ENCODE measurements at places on chromosomes 5 and 9. TPM values are rescaled to one million over a fixed set of nuclear protein-coding genes. Genes with fewer than 3 reads are reported as not detected.

The DPYSL3 gene
- total RNA-seq = 198 TPM

DNA sequence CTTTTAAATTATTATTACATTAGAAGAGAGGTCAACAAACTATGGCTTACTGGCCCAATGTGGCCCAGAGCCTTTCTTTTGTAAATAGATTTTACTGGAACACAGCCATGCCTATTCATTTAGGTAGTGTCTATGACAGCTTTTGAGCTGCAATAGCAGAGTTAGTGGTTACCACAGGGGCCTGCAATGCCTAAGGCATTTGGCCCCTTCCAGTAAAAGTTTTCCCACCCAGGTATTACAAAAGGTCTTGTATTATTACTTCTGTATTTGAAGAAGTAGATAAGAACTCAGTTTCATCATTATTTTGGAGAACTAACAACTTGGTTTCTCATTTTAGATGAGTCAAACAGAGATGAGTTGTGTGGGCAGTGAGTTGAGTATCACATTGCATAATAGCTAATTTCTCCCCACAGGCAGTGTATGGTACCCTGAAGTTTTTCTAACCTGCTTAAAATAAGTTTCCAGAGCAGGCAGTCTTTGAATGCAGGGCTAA lies 9.5 kb downstream of the MTRR start:
- peaks cover 21% of the 10 kb centered on the region for H3K4me1 ChIP-seq
- peaks cover 30% of the 10 kb centered on the region for H3K36me3 ChIP-seq
- peak; percentile 72 for DNase-seq

DNA sequence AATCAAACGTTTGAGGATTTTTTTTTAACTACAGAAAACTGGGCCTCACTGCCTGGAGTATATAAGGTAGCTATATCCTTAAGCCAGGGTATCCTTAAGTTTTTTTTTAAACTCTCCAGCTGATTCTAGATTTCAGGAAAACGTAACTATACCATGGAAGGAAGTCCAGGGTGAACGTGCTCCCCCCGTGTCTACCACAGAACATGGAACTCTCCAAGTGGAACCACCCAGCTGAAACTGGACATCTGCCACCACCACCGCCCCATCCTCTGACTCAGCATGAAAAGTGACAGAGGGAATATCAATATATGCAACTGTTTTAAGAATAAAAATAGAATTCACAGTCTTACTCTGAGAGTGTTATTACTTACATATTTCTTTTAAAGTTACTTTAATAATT lies 61.3 kb downstream of the DROSHA start:
- H3K4me3 ChIP-seq = no peak overlapping the region
- H3K36me3 ChIP-seq = peaks cover 20% of the 10 kb centered on the region
- H3K27ac ChIP-seq = no peak overlapping the region
- peak; percentile 56 for DNase-seq
- no peaks in the 10 kb centered on the region for H3K4me1 ChIP-seq

DNA sequence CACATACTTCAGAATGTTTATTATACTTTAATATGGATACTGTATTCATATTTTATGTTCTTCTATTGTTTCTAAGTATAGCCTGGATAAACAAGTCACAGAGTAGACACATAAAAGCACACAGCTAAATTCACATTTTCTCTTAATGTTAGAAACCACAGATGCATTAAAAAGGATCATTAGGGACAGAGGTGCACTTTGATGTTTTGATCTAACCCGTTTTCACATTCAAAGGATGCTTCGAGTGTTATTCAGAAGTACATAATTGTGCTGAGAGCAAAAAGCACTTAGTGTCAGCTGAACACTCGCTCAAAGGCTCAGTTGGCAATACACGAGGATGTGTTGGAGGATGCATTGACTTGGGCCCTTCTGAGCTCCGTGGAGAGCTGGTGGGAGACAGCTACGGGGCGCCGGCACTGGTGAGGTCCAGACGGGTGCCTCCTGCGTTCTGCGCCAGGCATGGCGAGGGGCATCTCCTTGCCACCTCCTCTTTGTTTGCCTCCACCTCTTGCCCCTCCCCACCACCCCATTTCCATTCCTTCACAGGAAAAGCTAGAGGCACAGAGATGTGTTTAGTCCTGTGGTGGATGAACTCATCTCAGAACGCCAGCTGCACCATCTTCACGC lies 35.5 kb downstream of the MED10 start:
- no peaks in the 10 kb centered on the region for H3K36me3 ChIP-seq
- H3K4me3 ChIP-seq = no peak overlapping the region
- DNase-seq = no peak

GRCh38 chr5:173883347-173883924 lies 4.7 kb upstream of the CPEB4 start:
- H3K27me3 ChIP-seq = no peaks in the 10 kb centered on the region
- H3K27ac ChIP-seq = no peak overlapping the region
- H3K36me3 ChIP-seq = no peaks in the 10 kb centered on the region
- peaks cover 8% of the 10 kb centered on the region for H3K4me1 ChIP-seq

DNA sequence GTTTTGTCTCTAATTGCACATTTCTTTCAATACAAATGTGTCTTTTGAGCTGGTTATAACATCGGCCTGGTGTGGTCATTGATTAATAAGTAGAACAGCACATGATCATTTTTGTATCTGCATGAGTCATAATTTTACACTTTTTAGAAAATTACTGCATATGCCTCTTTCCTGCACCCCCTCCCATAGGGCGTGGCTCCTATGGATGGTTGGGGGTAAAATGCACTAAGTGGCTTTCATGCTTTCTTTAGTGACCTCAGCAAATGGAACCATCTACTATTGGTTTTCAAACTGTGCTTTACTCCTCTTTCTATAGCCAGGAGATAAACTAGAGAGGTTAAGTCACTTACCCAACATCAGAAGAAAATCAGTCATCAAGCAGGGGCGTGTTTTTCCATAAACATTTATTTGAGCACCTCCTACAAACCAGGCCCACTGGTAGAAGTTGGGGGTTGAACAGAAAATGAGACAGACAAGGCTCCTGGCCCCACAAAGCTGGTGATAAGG lies 3.8 kb downstream of the ANXA6 start:
- no peak overlapping the region for H3K27ac ChIP-seq
- no peak for DNase-seq
- peaks cover 10% of the 10 kb centered on the region for H3K36me3 ChIP-seq
- H3K27me3 ChIP-seq = no peaks in the 10 kb centered on the region
- H3K4me1 ChIP-seq = peaks cover 33% of the 10 kb centered on the region
- no peak overlapping the region for H3K4me3 ChIP-seq

The AK8 gene
- total RNA-seq = 0.84 TPM

The PCDHA4 gene
- 9.5 TPM for total RNA-seq

DNA sequence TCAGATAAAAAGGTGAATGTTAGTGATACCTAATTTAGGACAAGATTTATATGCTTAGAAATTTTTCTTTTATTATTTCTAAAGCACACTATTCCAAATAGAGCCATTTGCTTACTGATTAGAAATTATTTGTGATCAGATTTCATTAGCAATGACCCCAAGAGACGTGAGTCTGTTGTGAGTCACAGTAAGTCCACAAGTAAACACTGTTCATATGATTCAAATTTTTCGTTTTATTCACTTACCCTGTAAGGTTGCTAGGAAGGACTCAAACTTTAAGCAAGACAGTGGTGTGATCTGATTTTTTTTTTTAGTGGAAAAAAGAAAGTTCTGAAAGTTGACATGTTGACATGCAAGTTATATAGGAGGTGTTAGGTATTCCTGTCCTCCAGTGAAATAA lies 1.2 kb downstream of the CARD6 start:
- no peak for DNase-seq
- no peaks in the 10 kb centered on the region for H3K27me3 ChIP-seq
- no peak overlapping the region for H3K27ac ChIP-seq
- H3K4me3 ChIP-seq = peak overlapping the region; percentile 48
- no peaks in the 10 kb centered on the region for H3K4me1 ChIP-seq

The TUSC1 gene
- 1.9 TPM for total RNA-seq

The RLN2 gene
- total RNA-seq = 0.52 TPM

- H3K4me1 ChIP-seq = peaks cover 14% of the 10 kb centered on the region
- H3K27ac ChIP-seq = no peak overlapping the region
- no peaks in the 10 kb centered on the region for H3K36me3 ChIP-seq
- no peak for DNase-seq
- no peak overlapping the region for H3K4me3 ChIP-seq
- H3K27me3 ChIP-seq = no peaks in the 10 kb centered on the region
Observed at GRCh38 chr9:19233344-19233743, 2.9 kb downstream of the DENND4C start.

GRCh38 chr9:81896070-81896469 lies 32.2 kb upstream of the SPATA31D4 start:
- H3K4me1 ChIP-seq = no peaks in the 10 kb centered on the region
- H3K36me3 ChIP-seq = no peaks in the 10 kb centered on the region
- peak; percentile 25 for DNase-seq
- no peaks in the 10 kb centered on the region for H3K27me3 ChIP-seq
- H3K27ac ChIP-seq = no peak overlapping the region

DNA sequence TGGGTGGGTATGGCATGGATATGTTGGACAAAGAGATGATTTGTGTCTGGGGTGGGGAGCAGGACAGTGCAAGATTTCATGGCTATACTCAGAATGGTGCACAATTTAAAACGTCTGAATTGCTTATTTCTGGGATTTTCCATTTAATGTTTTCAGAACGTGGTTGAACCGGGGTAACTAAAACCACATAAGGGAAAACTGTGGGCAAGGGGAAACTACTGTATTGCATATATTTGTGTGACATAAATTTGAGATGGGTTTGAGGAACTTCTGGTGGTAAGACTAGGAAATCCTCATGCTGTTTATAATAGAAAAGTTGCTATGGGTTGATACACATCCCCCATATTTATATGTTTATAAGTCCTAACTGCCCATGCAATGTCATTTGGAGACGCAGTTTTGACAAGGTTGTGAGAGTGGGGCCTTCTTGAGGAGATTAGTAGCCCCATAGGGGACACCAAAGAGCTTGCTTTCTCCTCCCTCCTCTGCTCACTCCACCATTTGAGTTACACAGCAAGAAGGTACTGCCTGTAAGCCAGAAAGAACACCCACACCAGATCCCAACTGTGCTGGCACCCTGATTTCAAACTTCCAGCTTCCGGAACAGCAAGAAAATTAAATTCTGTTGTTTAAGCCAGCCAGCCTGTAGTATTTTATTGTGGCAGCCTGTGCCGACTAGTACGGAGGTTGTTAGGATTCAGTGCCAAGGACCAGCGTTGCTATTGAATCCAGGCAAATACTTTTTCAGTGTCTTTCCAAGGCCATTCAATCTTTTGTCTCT lies 2118.9 kb downstream of the MAT2B start:
- H3K36me3 ChIP-seq = no peaks in the 10 kb centered on the region
- H3K4me3 ChIP-seq = no peak overlapping the region
- DNase-seq = no peak
- H3K27me3 ChIP-seq = no peaks in the 10 kb centered on the region

- peaks cover 5% of the 10 kb centered on the region for H3K27me3 ChIP-seq
- no peak overlapping the region for H3K27ac ChIP-seq
- H3K4me3 ChIP-seq = no peak overlapping the region
- H3K36me3 ChIP-seq = no peaks in the 10 kb centered on the region
- peaks cover 7% of the 10 kb centered on the region for H3K4me1 ChIP-seq
Observed at GRCh38 chr9:90942555-90942954, 140.9 kb downstream of the SYK start.

DNA sequence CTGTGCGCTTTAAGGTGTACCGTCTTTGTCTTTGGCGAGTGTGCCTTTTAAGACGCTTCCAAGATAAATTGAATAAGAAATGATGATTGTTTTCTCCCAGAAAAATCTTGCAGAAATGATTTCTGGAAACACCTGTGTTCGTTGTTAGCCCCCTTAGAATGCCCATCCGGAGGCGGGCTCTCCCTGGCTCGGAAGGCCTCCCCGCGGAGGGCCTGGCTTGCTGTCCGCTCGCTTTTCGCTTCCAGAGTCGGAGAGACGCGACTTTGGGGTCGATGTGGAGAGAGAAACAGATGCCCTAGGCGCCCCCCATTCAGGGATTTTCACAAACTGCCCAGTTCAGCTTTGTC lies 23.9 kb downstream of the LECT2 start:
- no peak overlapping the region for H3K27ac ChIP-seq
- H3K4me1 ChIP-seq = no peaks in the 10 kb centered on the region
- DNase-seq = no peak
- peak overlapping the region; percentile 49 for H3K4me3 ChIP-seq
- H3K27me3 ChIP-seq = peaks cover 47% of the 10 kb centered on the region
- H3K36me3 ChIP-seq = no peaks in the 10 kb centered on the region

DNA sequence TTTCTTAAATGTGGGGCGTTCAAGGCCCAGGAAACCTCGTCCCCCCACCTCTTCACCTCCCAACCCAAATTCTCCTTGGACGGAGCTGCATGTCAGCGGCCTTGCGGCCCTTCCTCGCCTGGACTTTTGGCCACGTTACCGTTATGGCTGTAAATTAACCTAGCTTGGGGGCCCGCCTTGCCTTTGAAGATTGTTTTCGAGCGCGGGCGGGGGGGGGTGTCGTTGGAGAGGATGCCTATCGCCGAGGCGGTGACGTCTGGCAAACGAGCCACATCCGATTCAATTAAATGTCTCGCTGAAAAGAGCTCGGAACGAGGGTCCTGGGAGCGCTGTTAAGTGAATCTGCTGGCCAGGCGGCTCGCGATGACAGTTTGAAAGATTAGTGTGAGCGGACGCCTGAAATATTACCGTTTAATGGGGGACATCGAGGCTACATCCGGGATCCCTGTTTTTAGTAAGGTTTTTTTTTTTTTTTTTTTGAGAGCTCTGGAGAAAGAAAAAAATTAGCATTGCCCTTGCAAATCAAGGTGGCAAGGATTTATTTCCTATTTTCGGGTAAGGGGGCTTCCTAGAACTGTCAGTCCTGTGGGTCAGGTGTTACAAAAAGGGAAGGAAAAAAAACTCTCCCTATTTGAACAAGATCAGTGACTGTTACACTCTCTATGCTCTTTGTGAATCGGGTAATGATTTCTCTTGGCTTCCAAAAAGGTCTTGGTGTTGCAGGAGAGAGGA lies 2.3 kb upstream of the NKX2-5 start:
- H3K27me3 ChIP-seq = peaks cover 99% of the 10 kb centered on the region
- no peaks in the 10 kb centered on the region for H3K36me3 ChIP-seq
- H3K4me1 ChIP-seq = peaks cover 3% of the 10 kb centered on the region
- H3K4me3 ChIP-seq = no peak overlapping the region

DNA sequence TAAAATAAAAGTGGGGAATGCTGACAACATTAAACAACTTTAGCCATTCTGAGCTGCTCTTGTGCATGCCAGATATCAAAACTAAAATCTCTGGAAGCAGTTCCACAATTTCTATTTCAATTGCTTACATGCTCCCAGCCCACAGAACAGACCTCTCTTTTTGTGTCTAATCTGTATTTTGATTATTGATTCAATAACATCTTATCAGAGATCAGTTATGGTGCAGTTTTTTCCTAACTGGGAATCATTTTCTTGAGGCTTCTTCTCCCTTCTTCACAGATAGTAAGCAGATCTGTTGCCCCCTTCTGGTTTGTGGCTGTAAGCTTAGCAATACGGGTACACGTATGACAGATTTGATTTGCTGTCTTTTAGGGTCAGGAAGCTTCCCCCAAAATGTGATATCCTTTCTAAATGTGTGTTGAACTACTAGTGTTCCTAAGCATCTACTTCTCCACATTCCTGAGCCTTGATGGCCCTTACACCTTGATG lies 39.4 kb downstream of the MRPS27 start:
- H3K27ac ChIP-seq = no peak overlapping the region
- peak; percentile 43 for DNase-seq
- peaks cover 4% of the 10 kb centered on the region for H3K36me3 ChIP-seq
- no peak overlapping the region for H3K4me3 ChIP-seq
- H3K4me1 ChIP-seq = no peaks in the 10 kb centered on the region
